ENCODE measurements at places on chromosomes 5 and 9.

- no peak for DNase-seq
Observed at GRCh38 chr5:102713682-102714231, 41.3 kb upstream of the PAM start.

- no peak for DNase-seq
Observed at GRCh38 chr9:114742947-114743346, 61.0 kb upstream of the TEX48 start.

- no peak for DNase-seq
Observed at GRCh38 chr5:27969157-27969556, 930.8 kb upstream of the CDH9 start.

DNA sequence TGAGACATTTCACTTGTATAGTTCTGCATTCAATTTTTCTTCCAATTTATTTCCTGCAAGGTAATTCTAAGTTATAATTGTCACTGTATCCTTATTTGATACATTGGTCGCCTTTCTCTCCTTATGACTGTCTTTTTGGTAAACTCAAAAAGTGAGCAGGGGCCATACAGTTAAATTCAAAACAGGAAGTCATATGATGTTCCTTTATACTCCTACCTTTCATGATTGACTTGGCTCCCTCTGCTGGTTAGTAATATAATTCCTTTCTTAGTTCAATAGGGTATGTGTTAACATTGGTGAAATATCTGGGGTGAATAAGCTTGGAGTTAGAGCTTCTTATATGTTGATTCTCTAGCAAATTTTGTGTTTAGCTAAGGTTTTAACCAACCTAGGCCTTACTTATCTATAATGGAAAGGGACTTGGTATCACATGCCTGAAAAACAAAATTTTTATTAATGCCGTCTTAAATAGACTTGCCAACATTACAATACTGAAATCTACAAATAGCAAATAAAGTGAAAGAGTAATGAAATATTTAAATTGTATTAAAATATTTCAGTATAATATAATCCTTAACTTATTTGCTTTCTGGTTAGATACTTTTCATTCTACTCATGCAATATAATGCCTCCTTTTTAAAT lies 6.0 kb upstream of the NIPBL start:
- no peak for DNase-seq

GRCh38 chr5:173557123-173557903 lies 59.1 kb downstream of the BOD1 start:
- DNase-seq = no peak

GRCh38 chr5:119949426-119949999 lies 320.2 kb downstream of the FAM170A start:
- DNase-seq = no peak

- DNase-seq = no peak
Observed at GRCh38 chr9:34607331-34607730, 4.6 kb downstream of the RPP25L start.

DNA sequence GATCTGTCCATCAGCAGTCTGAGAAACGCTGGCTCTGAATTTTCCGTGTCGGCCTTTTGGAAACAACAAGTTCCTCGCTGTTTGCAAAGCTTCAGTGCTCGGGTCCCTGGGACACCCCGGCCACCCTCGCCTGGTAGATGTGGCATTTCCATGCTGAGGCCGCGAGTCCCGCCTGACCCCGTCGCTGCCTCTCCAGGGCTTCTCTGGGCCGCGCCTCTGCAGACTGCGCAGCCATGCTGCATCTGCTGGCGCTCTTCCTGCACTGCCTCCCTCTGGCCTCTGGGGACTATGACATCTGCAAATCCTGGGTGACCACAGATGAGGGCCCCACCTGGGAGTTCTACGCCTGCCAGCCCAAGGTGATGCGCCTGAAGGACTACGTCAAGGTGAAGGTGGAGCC lies 4.7 kb downstream of the NTNG2 start:
- DNase-seq = no peak

DNA sequence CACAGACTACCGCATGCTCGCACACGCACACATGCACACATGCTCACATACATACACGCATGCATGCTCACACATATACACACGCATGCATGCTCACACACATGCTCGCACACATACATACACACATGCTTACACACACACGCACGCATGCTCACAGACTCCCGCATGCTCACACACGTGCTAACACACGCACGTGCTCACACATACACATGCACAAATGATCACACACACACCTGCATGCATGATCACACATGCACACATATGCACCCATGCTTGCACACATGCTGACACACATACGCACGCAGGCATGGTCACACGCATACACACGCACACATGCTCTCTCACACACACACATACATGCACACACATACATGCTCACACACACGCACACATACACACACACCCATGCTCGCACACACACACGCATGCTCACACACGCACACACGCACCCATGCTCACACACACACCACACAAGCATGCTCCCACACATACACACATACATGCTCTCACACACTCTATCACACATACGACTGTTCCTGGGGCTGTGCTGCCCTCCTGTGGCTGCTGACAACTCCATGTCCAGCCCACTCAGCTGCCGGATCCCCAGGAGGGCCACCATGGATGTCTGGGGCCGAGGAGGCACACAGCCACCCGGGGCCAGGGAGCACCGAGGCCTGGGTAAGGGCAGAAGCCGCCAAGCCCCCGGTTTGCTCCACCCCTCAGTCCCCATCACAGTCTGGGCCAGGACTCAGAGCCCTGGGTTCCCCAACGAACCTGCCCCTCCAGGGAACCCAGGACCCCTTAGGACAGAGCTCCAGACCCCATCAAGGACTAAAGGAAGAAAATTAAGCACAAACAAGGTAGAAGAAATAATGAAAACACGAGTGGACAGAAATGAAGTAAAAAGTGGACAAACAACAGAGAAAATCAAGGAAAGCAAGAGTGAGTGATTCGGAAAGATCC lies 31.4 kb upstream of the EGFL7 start:
- DNase-seq = peak; percentile 24

- no peak for DNase-seq
Observed at GRCh38 chr5:136195971-136196820, 3.2 kb upstream of the SMIM32 start.

DNA sequence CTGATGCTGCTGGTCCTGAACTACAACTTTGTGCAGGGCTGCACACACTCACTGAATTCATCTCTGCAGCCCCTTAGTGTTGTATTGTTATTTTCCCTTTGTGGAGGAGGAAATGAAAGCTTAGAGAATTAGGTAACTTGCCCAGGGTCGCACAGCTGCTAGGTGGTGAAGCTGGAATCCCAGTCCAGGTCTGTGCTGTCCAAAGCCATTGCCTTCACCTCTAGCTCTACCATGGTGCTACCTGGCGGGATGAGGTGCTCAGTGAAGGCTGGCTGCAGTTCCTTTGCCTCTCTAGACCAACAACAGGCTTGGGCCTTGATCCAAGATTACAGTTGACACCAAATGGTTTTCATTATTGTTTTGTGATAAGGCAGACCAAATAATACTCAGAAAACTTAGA lies 177.8 kb upstream of the PITX1 start:
- DNase-seq = no peak

GRCh38 chr5:146726020-146726419 lies 152.5 kb downstream of the PPP2R2B start:
- DNase-seq = no peak

- no peak for DNase-seq
Observed at GRCh38 chr5:60455589-60455988, 244.4 kb downstream of the DEPDC1B start.

GRCh38 chr9:87059772-87060171 lies 112.5 kb upstream of the GAS1 start:
- no peak for DNase-seq

DNA sequence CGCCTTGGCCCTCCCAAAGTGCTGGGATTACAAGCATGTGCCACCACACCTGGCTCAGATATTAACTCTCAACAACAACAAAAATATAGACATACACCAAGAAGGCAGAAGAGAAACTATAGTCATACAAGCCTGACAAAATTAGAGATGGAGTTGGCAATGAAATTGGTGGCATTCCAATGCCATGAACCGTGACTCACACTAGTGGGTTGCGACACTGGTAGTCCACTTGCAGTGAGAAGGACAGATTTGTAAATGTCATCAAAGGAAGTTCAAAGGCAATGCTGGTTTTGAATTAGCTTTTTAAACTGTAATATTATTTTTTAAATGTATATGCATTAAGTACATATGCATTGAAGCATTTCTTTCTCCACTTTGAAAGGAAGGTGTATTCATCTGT lies 8.5 kb upstream of the DNAJC25 start:
- DNase-seq = no peak

- DNase-seq = no peak
Observed at GRCh38 chr9:126293522-126293889, 33.1 kb upstream of the MVB12B start.

DNA sequence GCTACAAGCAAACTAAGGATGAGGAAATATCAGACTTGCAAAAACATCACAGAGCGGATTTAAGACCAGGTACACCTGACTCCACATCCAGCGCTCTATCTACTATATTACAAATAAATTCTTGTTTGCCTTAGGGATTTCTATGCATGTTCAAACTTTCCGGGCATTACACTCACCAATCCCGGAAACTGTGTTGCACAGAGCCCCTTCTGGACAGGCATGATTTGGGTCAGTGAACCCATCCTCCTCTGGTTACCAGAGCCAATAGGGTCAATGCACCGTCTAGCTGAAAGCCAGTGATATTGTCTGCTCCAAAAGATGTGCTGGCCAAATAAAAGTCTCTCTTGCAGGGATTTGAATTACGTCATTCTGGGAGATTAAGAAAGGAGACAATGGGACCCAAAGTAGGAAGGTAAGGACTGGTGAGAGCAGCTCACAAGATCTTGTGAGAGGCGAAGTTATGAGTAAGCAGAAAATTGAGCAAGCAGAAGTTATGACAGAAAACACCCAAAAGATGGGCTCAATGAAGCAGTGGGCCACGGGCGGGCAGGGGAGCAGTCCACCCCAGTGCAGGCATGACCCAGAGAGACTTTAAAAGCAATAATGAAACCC lies 155.8 kb upstream of the RAI14 start:
- no peak for DNase-seq

GRCh38 chr9:74783408-74783807 lies 104.3 kb downstream of the TRPM6 start:
- no peak for DNase-seq

DNA sequence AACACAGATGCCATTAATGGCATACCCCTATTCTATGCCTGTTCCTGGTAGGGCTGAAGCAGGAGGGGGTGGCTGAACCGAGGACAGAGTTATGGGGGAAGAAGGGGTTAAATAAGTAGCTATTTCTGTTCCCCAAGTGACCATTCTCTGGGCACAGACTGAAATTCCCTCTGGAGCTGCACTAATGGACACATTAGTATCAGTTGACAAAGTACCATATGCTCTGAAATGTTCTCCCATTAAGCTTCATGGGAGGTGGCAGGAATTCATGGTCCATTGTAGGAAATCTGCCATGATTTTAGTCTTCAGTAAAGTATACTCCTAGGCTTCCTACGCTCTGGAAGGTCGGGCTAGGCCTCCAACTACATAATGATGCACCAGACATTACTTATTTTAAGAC lies 10.5 kb upstream of the FRMPD1 start:
- no peak for DNase-seq

GRCh38 chr5:73682176-73682575 lies 56.2 kb downstream of the ARHGEF28 start:
- no peak for DNase-seq

DNA sequence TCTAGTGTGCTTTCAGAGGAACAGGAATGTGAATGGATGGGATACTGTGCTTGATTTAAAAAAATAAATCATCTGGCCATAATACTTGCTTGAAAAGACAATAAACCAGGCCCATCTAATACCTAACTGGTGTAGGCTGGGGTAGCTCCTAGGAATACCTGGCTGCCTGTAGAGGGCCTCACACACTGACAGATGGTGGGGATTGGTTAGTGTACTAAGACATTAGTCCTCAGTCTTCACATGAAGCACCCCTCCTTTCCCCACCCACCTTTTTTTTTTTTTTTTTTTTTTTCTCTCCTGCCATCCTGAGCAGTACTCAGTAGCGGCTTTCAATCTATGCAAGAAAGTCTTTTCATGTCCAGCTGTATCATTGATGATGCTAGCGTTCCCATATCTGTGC lies 130.5 kb downstream of the ADGRV1 start:
- no peak for DNase-seq

DNA sequence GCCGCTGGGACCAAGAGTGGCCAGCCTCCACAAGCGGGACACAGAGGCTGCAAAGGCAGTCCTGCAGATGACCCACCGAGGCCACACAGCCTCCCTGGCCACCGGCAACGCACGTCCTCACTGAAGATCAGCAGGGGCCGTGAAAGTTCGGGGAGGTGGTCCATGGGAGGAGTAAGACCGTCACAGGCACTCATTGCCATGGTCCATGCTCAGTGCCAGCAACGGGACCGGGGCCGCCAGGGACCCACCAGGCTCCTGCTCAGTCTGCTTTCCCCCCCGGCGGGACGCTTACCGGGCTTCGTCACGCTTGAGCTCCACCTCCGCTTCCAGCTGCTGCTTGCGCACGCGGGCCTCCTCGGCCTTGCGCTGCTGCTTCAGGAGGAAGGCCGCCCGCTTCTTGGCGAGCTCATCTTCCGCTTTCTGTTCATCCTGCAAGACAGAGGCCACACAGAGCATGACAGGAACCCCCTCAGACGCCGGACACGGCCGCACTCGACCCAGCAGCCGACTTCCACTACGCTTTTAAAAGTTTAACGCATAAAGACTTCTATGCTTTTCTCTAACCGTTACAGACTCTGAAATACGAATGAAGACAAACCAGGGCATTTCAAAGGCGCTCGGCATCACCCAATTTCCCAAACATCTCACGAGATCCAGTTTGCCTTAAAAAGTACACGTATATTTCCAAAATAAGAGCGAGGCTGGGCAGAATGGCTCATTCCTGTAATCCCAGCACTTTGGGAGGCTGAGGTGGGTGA lies 88.4 kb downstream of the CAMSAP1 start:
- no peak for DNase-seq

DNA sequence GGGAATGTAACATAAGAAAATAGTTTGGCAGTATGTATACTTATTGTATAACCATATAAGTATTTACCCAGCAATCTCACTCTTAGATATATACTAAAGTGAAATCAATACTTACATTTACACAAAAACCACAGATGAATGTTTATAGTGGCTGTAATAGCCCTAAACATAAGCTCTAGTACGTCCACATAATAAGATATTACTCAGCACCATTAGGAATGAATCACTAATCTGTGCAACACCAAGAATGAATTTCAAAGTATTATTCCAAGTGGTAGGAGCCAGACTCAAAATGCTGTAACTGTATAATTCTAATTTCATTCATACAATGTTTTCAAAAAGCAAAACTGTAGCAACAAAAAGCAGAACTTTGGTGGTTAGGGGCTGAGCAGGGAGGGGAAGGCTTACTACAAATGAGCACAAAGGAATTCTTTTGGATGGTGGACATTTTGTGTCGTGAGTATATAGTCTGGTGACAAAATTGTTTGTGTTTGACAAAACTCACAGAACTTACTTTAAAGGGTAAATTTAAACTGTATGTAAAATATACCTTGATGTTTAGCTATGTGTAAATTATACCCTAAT lies 11.9 kb upstream of the C5orf46 start:
- no peak for DNase-seq

- DNase-seq = no peak
Observed at GRCh38 chr5:173802670-173803165, 85.4 kb upstream of the CPEB4 start.

GRCh38 chr9:113352006-113352405 lies 2.7 kb downstream of the BSPRY start:
- DNase-seq = no peak
